Smooth muscle cell of bladder (primary cell): ENCODE measurements at places on chromosomes 12 and 14. TPM values are rescaled to one million over a fixed set of nuclear protein-coding genes. Genes with fewer than 3 reads are reported as not detected.

The NACA gene
- 1,171 and 1,228 TPM in 2 replicates for total RNA-seq

The NELL2 gene
- not detected in 2 replicates for total RNA-seq

The TMEM229B gene
- total RNA-seq: 0.57 and 1.0 TPM in 2 replicates

The RNASE9 gene
- total RNA-seq: not detected in 2 replicates

The MSI1 gene
- total RNA-seq: not detected in 2 replicates

The TBPL2 gene
- total RNA-seq: not detected in 2 replicates

The TAS2R7 gene
- not detected in 2 replicates for total RNA-seq

The TSPAN19 gene
- total RNA-seq: not detected in 2 replicates

The LIN7A gene
- total RNA-seq: 7.0 and 12.7 TPM in 2 replicates

The NXPH4 gene
- 0.28 and 0.65 TPM in 2 replicates for total RNA-seq

The TBK1 gene
- total RNA-seq: 28.7 and 36.5 TPM in 2 replicates

The KCNMB4 gene
- 0.14 and 1.8 TPM in 2 replicates for total RNA-seq

The MIP gene
- total RNA-seq: not detected in 2 replicates

The IL31 gene
- total RNA-seq: not detected in 2 replicates

The GPR65 gene
- total RNA-seq: under 0.01 and 0.28 TPM in 2 replicates

The DPPA3 gene
- not detected in 2 replicates for total RNA-seq

The ANO4 gene
- total RNA-seq: 0.46 and 2.4 TPM in 2 replicates

The ZNF219 gene
- total RNA-seq: 1.8 and 2.6 TPM in 2 replicates

The PIWIL1 gene
- total RNA-seq: not detected in 2 replicates

The TMEM132D gene
- under 0.01 TPM in 1 of 2 replicates, not detected in the other for total RNA-seq

The ERC1 gene
- 29.2 and 35.3 TPM in 2 replicates for total RNA-seq

The WNT1 gene
- total RNA-seq: not detected in 2 replicates

The ZNF641 gene
- total RNA-seq: 10.2 and 17.2 TPM in 2 replicates

The MYO1A gene
- total RNA-seq: under 0.01 TPM in 1 of 2 replicates, not detected in the other

The OAS2 gene
- 0.55 and 0.71 TPM in 2 replicates for total RNA-seq

The SLCO1B3 gene
- total RNA-seq: not detected in 2 replicates

The SENP1 gene
- 11.3 and 11.8 TPM in 2 replicates for total RNA-seq

The MYF6 gene
- total RNA-seq: not detected in 2 replicates

The CLEC4A gene
- total RNA-seq: 0.28 and 0.65 TPM in 2 replicates

The CCDC197 gene
- not detected in 2 replicates for total RNA-seq

The KCNA1 gene
- total RNA-seq: under 0.01 TPM in 1 of 2 replicates, not detected in the other

The ACOT4 gene
- 0.43 and 0.46 TPM in 2 replicates for total RNA-seq

The PRB2 gene
- total RNA-seq: not detected in 2 replicates

The FOXG1 gene
- total RNA-seq: under 0.01 TPM in 2 replicates

The KRT76 gene
- not detected in 2 replicates for total RNA-seq

The MFAP5 gene
- 20.3 and 95.2 TPM in 2 replicates for total RNA-seq

The A2M gene
- total RNA-seq: 10.8 and 12.1 TPM in 2 replicates

The CLEC12A gene
- total RNA-seq: not detected in 2 replicates

The MNAT1 gene
- 34.9 and 36.4 TPM in 2 replicates for total RNA-seq

The WSCD2 gene
- not detected in 2 replicates for total RNA-seq

The OLR1 gene
- 0.92 and 3.1 TPM in 2 replicates for total RNA-seq

The SLC39A2 gene
- under 0.01 and 0.09 TPM in 2 replicates for total RNA-seq

The ST8SIA1 gene
- 0.65 and 0.71 TPM in 2 replicates for total RNA-seq

The TCL1B gene
- total RNA-seq: not detected in 2 replicates

The SIX1 gene
- 1.8 and 2.8 TPM in 2 replicates for total RNA-seq

The GARIN6 gene
- total RNA-seq: not detected in 2 replicates

The DUSP6 gene
- 30.9 and 52.9 TPM in 2 replicates for total RNA-seq

The RPS6KA5 gene
- 0.46 and 0.57 TPM in 2 replicates for total RNA-seq

The SERPINA9 gene
- total RNA-seq: not detected in 2 replicates

The TBX5 gene
- 1.3 and 1.6 TPM in 2 replicates for total RNA-seq

The HCFC2 gene
- total RNA-seq: 22.5 and 24.0 TPM in 2 replicates

The LRRC10 gene
- total RNA-seq: under 0.01 TPM in 1 of 2 replicates, not detected in the other

The SLC25A21 gene
- total RNA-seq: 0.57 and 1.2 TPM in 2 replicates
